ENCODE measurements at places on chromosomes 16 and 17. TPM values are rescaled to one million over a fixed set of nuclear protein-coding genes. Genes with fewer than 3 reads are reported as not detected.

Gene IL17C
- total RNA-seq = not detected

Gene MILR1
- total RNA-seq = 15.4 TPM

Gene EIF3CL
- 104 TPM for total RNA-seq

Gene AANAT
- not detected for total RNA-seq

Gene AGRP
- total RNA-seq = not detected

Gene PLCD3
- total RNA-seq = 33.5 TPM

Gene MT1H
- not detected for total RNA-seq
